Activated CD8-positive, alpha-beta memory T cell treated with anti-CD3 and anti-CD28 coated beads for 48 hours (primary cell): ENCODE measurements at places on chromosomes 12 and 14.

GRCh38 chr12:71797531-71797930 is 42.0 kb upstream of the TBC1D15 start:
- DNase-seq: no peak

GRCh38 chr12:1587927-1588574 is 6.3 kb downstream of the FBXL14 start:
- DNase-seq: no peak

DNA sequence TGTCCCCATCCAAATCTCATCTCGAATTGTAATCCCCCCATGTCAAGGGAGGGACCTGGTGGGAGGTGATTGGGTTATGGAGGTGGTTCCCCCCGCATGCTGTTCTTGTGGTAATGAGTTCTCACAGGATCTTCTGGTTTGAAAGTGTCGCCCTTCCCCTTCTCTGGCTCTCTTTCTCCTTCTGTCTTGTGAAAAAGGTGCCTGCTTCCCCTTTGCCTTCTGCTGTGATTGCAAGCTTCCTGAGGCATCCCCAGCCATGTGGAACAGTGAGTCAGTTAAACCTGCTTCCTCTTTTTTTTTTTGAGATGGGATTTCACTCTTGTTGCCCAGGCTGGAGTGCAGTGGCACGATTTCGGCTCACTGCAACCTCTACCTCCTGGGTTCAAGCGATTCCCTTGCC is 104.0 kb downstream of the CCDC91 start:
- no peak for DNase-seq

DNA sequence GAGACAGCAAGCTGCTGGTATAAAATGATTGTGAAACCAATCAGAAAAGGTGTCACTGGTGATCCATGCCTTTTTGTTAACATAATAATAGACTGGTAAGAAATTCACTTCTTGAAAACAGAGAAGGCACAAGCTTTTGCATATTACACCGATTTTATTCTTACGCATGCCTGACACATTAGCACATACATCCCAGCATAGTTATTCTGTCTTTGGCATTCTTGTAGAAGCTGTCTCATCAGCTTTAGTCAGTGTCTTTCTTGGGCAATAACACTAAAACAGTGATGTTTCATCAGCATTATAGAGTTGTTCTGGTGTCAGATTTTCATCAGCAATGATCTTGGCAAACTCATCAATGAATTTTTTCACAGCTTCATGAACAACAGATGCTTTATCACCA is 283.4 kb upstream of the TMTC1 start:
- DNase-seq: no peak

DNA sequence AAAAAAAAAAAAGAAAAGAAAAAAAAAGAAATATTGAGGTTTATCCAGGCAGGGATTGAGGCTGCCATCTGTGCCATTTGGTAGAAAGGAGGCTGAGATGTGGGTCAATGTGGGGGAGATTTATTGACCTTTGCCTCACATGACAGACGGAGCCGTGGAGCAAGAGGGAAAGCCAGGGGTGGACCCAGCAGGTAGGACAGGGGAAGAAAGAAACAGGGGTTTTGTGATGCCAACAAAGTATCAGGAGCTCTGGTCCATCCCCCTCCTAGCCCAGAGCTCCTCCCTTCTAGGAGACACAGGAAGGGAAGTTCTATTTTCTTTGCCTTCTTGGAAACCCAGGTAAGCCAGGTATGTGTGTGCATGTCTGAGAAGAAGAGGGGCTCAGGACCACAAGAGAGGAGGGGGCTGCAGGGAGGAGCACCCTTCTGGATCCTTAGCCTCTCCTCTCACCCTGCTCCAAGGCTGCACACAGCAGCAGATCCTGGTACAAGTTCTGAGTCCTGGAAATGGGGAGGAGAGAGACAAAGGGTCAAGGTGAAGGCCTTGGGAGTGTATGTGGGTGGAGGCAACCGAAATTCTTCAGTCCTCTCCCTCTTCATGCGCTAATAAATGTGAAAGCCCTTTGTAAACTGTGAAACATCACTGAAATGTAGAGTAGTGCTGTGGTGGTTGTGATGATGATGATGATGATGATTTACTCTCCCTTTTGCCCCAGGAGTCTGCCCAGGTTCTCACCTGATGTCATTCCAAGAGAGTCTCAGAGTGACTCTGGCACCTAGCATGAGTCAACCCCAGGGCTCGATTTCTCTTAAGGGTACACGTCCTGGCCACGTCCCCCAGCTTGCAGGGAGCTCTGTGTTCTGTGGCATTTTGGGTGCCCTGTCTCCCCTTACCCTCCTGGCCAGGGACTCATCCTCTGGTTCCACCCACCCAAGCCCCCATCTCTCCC is 26.3 kb downstream of the ZFP36L1 start:
- DNase-seq: no peak

GRCh38 chr14:51253880-51254279 is 13.8 kb downstream of the TMX1 start:
- DNase-seq: no peak

GRCh38 chr14:56333359-56334292 is 215.4 kb downstream of the PELI2 start:
- DNase-seq: no peak

GRCh38 chr12:6833189-6833890 is 5.1 kb downstream of the P3H3 start:
- no peak for DNase-seq

DNA sequence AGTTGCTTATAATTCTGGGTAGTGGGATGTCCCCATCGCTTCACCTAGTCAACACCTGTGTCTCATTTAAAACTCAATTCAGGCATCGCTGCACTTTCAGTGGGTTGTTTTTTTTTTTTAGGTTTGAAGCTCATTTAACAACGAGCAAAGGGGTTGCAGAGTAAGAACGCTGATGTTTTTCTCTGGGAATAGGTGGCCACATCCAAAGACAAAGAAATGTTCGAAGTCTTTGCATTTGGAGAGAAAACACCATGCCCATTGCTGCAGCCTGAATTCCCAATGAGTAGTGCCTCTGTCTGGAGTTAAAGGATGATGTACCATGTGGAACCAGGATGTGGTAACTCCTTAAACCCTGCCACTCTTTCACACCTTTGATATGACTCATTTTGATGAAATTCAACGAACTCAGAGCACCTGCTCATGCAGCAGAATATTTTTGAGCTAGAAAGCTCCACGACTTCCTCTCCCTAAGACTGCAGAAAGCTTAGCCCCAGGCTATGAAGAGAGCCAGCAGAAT is 35.1 kb upstream of the BATF start:
- no peak for DNase-seq

DNA sequence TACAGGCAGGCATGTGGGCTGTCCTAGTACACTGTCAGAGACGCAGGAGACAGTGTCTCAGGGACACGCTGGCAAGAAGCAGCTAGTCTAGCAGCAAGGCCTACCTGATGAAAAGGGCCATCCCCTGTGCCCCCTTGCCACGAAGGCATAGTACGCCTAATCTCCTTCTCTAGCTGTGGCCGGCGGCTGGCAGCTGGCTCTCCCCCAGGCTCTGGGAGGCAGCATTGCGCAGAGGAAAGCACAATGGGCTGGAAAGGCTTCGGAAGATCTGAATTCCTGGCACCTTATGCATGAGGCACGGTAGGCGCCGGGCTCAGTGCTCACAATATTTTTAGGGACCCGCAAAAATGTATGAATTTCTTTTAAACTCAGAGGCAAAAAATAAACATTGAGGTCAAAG is 16.0 kb upstream of the PLEKHH1 start:
- DNase-seq: no peak

DNA sequence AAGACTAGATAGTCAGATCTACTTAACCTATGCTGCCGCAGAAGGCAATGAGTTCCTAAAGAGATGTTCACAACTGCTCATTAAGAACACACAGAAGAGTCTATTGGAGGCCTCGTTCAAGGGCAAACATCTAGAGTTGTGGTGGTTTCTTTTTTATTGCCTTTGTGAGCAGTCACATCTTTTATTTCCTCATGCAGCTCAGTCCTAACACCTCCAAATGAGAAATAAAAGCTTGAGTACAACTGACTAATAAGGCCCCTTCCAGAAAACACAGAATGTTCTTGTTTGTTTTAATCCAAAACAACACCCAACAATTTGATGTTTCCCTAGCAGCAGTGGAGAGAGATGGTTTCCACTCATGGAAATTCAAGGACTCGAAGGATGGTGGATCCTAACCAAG is 123.5 kb upstream of the NOS1 start:
- DNase-seq: no peak

- no peak for DNase-seq
These were observed 691.6 kb downstream of the TMTC2 start for GRCh38 chr12:83378186-83378727.

GRCh38 chr14:90521084-90521929 is 124.5 kb downstream of the CALM1 start:
- no peak for DNase-seq

- DNase-seq: no peak
These were observed 175.0 kb upstream of the TMEM132C start for GRCh38 chr12:128091951-128092382.
